ENCODE measurements at places on chromosomes 12 and 14.

DNA sequence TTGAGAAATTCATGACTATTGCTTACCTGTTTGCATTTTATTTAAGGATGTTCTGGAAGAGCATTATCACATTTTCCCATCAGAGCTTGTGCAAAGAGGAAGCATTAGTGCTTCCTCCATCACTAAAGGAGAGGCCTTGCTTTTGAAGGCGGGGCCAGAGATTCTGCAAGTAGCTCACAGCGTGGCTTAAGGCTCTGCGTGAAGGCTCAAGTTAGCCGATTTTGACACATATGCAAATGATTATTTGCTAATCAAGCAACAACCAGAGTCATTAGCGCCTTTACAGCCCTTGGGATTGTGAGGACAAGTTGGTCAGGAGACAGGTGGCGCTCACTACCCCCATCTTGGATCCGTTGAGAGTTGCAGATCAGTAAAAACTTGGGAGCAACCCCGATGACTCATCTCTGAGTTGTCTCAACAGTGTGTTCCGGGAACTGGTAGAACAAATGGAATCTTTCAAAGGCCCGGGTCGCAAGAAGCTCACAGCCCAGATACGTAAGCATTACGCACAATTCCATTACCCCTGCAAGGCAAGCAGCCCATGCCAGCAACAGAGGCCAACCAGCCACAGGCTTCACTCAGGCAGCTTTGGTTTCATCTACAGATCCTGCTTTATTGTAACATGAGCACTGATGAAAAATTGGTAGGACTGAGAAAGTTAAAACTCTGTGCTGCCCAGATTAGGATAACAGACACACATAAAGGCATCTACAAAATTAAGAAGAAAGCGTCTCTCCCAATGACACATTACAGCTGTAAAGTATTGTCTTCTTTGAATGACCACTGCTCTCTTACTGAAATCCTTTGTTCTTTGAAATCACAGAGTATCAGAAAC, 34.9 kb upstream of the SPTSSA start:
- no peak for DNase-seq

GRCh38 chr12:1828856-1829255, 8.5 kb downstream of the LRTM2 start:
- DNase-seq, result no peak

DNA sequence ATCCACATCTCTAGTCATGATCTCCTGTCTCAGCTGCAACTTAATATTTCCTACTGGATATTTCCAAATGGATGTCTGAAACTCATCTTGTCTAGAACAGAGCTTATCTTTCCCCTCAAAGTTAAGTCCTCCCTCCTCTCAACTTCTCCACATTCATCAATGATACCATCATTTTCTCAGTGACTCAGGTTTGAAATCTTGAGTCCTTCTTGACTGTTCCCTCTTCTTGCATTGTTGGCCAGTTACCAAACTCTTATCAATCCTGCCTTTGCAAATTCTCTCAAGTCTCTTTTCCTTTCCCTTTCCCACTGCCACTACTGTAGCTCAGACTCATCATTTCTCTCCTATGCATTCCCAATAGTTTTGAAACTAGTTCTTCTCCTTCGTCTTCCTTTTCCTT, 14.3 kb upstream of the CHURC1 start:
- no peak for DNase-seq

DNA sequence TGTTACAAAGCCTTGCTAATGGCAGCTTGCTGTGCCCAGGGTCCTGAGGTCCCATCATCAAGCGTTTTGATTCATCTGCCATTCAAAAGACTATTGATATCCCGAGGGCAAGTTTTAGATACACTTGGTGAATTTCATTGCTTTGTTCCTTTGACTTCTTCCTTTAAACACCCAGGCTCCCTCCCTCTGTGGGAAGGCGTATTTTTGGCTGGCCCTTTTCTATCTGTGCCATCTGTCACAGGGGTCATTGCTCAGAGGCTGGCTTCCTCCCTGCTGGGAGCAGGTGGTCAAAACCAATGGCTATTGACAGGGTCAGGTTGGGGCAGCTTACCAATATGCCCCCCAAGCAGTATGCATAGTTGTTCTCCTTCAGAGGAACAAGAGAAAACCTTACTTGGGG, 40.0 kb downstream of the SCN8A start:
- DNase-seq, result no peak

DNA sequence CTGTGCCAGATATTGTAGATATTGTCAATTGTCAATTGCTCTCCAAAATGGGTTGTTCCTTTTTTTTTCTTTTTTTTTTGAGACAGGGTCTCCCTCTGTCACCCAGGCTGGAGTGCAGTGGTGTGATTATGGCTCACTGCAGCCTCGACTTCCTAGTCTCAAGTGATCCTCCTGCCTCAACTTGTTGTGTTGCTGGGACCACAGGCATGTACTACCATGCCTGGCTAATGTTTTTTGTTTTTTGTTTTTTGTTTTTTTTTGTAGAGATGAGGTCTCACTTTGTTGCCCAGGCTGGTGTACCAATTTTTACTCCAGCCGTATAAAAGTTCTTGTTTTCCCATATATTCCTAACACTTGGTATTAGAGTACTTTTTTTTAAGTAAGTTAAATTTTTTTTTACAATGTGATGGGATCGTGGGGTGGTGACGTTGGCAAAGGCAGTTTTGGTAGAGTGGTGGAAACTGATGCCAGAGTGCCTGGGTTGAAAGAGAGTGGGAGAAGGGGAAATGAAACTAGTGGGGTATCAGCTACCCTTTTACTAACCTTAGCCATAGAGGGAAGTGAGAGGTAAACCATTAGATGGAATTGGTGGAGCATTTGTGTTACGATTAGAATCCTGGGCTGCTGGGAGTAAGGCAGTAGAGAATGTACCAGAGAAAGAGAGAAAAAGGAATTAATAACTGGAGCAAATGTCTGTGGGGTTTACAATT, 33.0 kb upstream of the CFAP54 start:
- no peak for DNase-seq

GRCh38 chr14:55097881-55098560, 31.0 kb upstream of the LGALS3 start:
- no peak for DNase-seq

- no peak for DNase-seq
Observed at GRCh38 chr14:76902591-76902990, 76.4 kb downstream of the LRRC74A start.

All from stimulated activated CD8-positive, alpha-beta memory T cell treated with anti-CD3 and anti-CD28 coated beads, Interleukin-4, amount 100 ng/mL, for 1 hour (primary cell).